ENCODE measurements at places on chromosomes 5 and 9.
A peak's percentile ranks its signal among the peaks of the same experiment; 100 is the strongest.

GRCh38 chr5:116038817-116039216 is 6.5 kb downstream of the ARL14EPL start:
- no peak for DNase-seq

DNA sequence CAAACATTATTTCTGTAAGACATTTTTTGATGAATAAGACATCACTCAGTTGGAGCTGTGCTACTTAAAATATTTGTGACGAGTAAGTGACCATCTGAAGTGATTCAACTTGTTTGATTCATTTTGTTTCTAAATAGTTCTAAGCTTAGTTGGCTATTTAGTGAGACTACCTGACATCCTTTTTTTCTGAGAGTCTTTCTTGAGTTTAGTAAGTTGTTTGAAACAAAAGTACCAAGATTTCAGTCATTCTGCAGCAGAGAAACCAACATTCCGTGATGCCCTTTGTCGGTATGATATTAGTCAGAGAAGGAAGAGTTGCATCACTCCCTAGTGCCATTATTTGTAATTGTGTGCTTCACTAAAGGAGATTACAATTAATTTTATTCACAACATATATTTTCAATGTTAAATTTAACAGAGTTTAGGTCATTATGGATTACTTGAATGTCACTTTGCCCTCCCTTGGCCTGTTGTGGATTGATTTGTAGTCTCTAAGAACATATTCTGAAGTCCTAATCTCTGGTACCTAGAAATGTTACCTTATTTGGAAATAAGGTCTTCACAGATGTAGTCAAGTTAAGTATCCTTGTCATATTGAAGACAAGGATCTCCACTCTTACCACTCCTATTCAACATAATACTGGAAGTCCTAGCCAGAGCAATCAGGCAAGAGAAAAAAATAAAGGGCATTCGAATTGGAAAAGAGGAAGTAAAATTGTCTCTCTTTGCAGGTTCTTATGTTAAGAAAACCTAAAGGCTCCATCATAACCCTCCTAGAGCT is 212.2 kb downstream of the PCSK1 start:
- no peak for DNase-seq

DNA sequence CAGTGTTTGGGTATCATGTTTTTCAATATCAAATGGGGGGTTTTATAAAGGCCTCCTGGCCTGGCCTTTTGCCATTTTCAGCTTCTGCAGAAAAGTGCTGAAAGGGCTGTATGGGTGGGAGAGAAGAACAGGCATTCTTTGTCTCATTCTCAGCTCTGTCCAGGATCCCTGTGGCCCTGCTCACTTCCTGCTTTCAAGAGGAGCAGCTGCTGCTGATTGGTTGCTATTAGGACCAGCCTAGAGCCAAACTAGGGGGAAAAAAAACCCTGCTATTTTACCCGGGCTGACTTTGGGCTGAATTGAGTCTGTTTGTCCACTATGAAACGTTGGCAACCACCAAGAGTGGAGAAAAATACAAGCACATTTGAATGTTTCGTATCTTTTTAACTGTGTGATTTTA is 117.1 kb downstream of the CMYA5 start:
- no peak for DNase-seq

DNA sequence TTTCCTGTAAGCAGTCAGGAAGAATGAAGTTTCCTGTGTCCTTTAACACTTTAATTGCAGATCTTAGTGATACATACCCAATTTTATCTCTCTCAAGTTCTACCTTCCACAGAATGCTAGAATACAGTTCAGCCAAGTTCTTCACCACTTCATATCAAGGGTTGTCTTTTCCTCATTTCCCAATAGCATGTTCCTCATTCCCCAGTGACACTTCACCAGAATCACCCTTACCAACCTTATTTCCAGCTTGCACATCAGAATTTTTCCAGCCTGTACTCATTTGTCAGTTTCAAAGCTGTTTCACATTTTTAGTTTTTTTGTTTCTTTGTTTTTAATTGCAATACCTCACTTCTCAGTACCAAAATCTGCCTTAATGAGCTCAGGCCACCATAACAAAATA is 126.1 kb downstream of the ESM1 start:
- DNase-seq, result no peak

DNA sequence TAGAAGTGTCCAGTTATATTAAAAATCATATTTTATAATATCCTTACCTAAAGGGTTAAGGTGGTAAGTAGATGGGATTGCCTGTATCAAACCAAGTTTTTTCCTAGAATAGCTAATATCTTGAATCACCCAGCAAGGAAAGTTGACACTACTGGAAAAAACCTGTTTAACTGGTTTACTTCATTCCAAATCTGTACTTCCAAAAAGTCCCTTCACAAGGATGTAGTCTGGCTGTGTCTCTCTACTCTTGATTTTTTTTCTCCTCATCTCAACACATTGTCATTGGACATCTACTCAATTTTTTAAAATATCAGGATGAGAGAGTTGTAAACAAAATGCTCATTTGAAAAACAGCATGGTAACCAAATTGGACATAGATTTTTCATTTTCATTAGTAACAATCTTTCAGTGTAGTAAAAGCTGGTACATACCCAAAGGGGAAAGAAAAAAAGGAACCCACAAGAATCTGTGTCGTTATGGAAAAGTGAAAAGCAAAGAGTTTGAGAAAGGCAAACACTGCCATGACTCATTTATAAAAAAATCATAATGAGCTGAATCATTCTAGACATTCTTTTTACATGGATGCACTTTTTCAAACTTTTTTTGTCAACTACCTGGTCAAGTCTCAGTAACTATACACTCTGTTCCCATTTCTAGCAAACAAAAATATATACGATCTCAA is 173.5 kb downstream of the GLIS3 start:
- peak; percentile 18 for DNase-seq

DNA sequence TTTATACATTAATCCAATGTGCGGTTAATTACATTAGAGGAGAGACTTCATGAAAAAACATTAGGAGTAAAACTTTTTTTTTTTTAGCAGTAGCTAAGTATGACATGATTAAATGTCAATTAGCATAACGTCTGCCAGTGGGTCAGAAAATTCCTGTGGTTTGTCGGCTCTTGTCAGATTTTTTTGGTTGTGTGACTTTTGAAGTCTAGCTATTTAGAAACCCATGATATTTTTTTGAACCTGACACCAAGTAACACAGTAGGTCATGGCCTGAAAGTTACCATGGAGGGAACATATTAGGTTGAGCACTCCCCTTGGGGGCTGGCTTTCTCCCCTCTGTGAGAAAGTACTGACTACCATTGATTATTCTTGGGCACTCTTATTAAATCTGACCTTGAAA is 84.8 kb upstream of the ALDH1A1 start:
- DNase-seq, result no peak

- DNase-seq, result no peak
Observed at GRCh38 chr5:176806137-176806536, 4.2 kb upstream of the UNC5A start.

GRCh38 chr5:133440467-133441115 is 171.8 kb downstream of the FSTL4 start:
- no peak for DNase-seq

DNA sequence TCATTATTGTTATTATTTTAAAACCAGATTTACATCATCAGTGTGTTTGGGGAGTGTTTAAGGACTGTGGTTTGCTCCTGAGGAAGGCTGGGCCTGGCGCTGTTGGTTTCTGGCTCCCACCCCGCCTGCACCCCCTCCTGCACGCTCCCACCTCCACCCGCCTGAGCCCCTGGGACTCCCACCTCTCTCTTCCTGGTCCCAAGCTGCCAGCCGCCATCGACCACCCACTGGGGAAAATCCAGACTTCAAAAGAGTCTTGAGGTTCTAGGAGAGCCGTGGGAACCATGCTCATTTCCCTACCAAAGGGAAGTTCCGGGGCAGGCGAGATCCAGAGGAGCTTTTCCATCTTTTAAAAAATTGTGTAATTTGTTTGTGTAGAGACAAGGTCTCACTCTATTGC is 35.0 kb upstream of the FUBP3 start:
- no peak for DNase-seq

GRCh38 chr9:72674961-72675360 is 153.6 kb downstream of the TMC1 start:
- no peak for DNase-seq

GRCh38 chr5:87457706-87458105 is 45.0 kb upstream of the CCNH start:
- DNase-seq, result no peak

DNA sequence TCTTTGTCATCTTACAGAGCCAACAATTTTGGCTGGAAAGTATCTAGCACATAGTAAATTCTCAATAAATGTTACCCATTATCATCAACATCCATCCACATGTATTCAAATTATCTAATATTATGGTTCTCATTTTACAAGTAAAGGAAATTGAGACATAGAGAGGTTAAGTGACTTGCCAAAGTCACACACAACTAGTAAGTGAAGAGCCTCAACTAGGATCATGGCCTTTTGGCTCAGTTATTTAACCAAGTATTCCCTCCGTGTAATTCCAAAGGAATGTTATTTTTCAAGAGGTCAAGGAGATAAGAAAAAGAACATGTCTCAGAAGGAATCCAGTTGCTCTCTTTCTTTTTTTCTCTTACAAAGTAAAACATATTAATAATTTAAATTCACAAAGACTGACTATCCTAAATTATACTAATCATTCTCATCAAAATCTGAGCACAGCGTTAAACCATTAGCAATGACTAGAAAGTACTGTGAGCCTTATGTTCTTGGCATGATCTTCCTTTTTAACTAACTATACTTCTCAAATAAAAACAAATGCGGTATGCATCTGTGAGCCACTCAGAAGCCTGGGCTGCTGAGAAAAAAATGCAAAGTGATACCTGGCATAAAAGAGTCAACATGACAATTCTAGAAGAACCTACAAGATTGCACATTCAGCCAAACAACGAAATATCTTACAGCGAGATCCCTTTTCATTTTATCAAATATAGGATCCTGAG is 350.9 kb downstream of the GLIS3 start:
- DNase-seq, result no peak

GRCh38 chr9:136756134-136756438 is 2.0 kb downstream of the LCN8 start:
- DNase-seq, result no peak

DNA sequence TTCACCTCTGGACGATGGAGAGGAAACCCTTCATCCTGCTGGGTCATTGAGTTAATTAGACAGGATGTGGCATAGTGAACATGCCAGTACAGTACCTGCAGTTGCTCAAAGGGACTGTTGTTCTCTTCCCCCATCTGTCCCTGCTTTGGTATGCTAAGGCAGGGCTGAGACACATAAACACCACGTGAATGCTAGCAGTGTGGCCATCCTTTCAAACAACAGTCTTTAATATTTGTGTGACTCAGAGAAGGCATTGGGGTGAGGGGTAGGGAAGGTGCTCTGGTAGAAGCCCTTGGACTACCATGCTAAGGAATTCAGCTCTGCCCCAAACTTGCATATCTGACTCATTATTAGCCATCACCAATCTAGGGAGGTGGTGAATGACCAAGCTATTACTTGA is 180.2 kb upstream of the ZNF618 start:
- no peak for DNase-seq

DNA sequence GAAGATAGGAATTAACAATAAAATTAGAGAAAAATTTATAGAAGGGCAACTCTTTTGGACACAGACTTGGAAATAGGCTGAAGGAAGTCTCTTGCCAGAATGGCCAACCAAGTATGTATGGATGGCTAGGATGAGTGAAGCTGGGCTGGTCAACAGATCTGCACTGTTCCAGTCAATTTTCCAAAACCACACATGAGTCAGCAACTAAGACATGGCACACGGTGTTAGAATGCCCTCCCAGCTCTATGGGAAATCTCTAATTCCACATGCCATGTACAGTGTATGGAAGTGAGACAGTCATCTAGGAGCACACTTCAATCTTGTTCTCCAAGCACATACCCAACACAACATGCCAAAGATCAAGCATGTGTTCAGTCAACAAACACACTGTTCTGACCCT is 129.6 kb downstream of the GLIS3 start:
- DNase-seq, result no peak

- DNase-seq, result no peak
Observed at GRCh38 chr5:153881687-153882086, 157.0 kb downstream of the FAM114A2 start.

GRCh38 chr9:88998503-88998902 is 7.2 kb downstream of the S1PR3 start:
- DNase-seq, result no peak

GRCh38 chr5:133763744-133764143 is 151.4 kb upstream of the FSTL4 start:
- DNase-seq, result no peak

GRCh38 chr5:131854134-131854533 is 57.3 kb upstream of the FNIP1 start:
- no peak for DNase-seq

DNA sequence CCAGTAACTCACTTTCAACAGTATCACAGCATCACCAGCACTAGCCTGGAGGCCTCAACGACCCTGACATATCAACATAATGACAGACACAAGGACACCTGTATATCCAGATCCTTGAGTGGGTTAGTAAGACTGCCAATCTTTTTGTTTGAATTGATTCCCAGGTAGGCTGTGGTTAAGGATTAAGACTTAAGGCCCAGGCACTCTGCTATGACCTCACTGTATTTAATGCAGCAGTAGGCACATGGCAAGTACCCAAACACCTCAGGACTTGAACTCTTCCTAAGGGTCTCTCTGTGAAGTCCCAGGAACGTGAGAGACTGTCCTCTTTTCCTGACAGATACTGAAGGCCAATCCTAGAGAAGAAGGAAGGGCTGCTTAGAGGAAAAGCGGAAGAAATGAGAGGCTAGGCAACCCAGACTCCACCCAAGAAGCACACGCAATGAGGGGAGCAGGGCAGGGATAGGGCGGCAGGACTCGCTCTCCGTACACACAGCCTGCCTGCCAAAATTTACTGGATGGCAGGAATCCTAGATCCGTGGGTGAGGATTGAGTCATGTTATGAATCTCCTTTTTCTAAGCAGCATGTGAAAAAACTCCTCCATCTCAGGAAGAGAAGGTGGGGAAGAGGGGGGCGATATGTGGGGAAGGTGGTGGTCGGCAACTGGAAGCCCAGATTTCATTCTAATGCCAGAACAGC is 93.4 kb downstream of the SIL1 start:
- DNase-seq, result no peak

DNA sequence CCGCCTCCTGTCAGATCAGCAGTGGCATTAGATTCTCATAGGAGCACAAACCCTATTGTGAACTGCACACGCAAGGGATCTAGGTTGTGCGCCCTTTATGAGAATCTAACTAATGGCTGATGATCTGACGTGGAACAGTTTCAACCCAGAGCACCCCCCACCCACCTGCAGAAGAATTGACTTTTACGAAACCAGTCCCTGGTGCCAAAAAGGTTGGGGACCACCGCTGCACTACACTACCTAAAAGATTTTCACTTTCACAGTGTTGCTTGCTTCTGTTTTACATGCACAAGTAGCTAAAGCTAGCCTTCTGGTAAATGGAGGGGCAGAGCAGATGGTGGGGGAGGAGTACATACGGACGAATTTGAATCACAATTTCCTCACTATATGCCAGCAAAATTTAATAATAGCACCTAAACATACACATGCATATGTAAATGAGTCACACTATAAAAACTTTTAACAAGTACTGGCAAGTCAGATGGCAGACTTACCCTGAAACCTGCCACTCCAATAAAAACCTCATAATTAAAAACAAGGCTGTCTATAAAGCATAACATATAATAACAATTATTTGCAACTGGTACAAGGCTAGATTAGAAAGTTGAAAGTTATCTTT is 24.0 kb upstream of the CDKN2B start:
- DNase-seq, result no peak

GRCh38 chr5:149313151-149313841 is 32.0 kb upstream of the GRPEL2 start:
- DNase-seq, result no peak

GRCh38 chr9:100714372-100715099 is 136.7 kb downstream of the CAVIN4 start:
- DNase-seq, result peak; percentile 14
